ENCODE measurements at places on chromosomes 11 and 22.

- DNase-seq: peak; percentile 96
Measured at GRCh38 chr11:86620891-86621521, 51.4 kb downstream of the ME3 start.

DNA sequence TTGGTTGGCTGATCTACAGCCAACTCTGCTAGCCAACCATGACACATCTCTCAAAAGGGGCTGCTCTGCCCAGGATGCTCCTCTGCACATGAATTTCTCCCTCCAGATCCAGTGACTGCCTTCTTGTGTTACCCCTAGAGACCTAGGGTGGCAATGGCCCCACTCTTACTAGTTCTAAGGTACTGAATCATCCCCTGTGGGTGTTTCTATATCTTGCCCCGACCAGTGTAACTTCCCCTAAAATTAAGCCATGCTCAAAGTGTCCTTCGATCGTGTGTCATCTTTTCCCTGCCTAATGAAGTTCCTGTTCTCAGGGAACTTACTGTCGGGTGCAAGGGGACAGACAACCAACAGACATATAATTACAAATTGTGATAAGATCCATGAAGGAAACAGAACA lies 113.3 kb downstream of the FAM76B start:
- no peak for DNase-seq

- no peak for DNase-seq
Measured at GRCh38 chr11:5317292-5317691, 6.8 kb downstream of the OR51B2 start.

- DNase-seq: no peak
Measured at GRCh38 chr11:105183426-105183825, 43.9 kb upstream of the CARD18 start.

DNA sequence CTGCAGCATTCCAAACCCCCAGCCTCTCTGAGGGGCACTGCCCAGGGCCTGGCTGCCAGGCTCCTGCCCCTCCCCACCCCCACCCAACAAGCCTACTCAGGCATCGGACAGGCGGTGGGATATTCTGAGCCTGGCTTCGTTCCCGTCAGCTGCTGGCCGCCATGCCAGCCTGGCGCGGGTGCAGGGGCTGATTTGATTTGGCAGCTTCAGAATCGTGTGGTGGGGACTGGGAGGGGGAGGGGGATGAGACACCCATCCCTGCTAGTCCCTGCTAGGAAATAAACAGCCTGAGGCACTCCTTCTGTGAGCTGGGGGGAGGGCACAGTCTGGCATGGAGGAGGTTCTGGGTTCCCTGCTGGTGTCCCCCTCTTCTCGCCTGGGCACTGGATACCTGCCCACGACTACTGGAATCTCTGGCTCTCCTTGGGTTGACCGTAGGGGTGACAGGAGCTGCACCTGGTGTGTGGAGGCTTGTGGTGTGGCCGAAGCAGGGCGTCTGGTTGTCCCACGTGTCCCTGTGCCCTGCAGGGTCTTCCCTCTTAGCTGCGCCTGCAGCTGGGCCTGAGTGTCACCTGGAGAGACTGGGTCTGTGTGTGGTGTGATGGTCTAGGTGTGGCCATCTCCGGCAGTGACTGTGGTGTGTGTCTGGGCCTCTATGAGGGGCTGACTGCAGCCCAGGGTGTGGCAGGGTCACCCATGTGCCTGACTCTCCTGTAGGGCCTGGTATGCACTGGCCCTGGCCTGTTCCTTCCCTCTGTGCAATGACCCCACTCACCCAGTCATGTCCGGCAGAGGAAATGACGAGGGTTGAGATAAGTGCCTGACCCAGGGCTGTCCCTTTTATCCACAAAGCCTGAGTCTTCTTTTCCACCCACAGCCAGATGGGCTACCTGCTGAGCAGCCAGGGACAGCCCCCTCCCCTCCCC lies 42.2 kb downstream of the PDE2A start:
- peak; percentile 9 for DNase-seq

GRCh38 chr11:3855808-3856491 lies 486 bp downstream of the STIM1 start:
- DNase-seq: no peak

- no peak for DNase-seq
Measured at GRCh38 chr11:13818325-13818724, 144.2 kb upstream of the SPON1 start.

Data from fibroblast of the aortic adventitia (primary cell).